Endothelial cell (in vitro differentiated cells): ENCODE measurements at places on chromosomes 1 and 21.
A peak's percentile ranks its signal among the peaks of the same experiment; 100 is the strongest.

- DNase-seq, result peak; percentile 55
These were observed 6.8 kb downstream of the RPE65 start for GRCh38 chr1:68442822-68443556.

GRCh38 chr1:181104790-181105133 lies 16.3 kb downstream of the IER5 start:
- DNase-seq, result peak; percentile 59

DNA sequence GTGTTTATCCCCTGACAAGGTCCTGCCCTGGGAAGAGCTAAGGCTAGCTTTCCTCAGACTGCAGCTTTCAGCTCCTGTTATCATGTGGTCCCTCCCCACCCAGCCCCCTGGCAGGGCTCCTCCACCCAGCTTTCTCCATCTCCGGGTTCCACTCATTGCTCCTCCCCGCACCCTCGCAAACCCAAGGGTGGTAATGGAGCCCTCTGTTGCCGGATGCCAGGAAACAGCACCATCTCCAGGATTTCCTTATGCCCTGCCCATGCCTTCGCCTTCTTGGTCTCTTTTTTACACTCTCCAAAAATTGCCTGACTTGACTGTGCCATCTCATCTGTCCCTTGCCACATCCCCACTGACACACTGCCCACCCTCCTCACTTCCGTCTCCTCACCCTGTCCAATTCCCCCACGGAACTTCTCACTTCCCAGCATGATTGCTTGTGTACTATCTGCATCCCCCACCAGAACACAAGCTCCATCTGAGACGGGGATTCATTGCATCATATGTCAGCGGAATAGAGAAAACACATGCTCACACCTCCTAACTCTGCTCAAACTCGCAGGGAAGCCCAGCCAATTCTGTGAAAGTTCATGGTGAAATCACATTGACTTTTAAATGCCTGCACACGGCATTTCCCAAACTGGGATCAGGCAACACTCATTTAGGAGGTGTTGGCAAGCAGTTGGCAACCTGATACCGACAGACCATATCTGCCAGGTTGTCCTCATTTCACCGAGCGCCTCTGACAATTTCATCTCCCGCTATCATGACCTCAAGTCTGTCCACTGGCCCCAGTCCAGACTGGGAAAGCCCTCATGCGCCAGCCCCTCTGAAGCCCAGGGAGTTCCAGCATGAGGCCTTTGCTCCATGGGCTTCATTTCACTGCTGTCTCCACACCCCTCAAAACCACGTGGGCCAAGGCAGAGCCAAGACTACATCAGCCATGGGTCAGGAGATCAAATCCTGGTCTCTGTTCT lies 201.1 kb downstream of the MATN1 start:
- no peak for DNase-seq

DNA sequence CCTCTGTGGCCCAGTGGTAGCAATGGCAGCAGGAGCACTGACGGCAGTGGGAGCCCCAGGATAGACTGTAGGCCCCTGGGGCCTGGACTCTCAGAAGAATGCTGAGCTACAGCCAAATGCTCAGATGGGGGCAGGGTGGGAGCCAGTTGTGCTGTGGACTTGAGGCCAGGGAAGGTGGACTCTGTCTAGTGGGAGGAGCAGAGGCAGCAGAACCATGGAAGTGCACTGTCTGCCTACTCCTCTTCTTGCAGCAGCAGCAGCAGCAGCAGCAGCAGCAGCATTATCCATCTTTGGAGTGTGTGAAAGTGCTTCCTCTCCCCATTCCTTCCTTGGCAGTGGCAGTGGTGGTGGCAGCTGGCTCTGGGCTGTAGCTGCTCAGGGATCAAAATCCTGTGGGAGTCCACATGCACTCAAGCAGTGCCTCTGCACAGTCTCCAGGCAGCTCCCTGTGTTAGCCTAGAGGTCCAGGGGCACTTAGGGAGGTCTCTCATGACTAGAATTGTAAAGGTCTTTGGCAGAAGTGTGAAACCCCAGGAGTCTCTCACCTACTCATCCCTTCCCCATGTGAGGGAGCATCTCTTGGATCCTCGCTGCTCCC lies 917.9 kb upstream of the B3GALT2 start:
- no peak for DNase-seq

- DNase-seq, result no peak
These were observed 154.8 kb upstream of the RGS18 start for GRCh38 chr1:192003295-192004077.

DNA sequence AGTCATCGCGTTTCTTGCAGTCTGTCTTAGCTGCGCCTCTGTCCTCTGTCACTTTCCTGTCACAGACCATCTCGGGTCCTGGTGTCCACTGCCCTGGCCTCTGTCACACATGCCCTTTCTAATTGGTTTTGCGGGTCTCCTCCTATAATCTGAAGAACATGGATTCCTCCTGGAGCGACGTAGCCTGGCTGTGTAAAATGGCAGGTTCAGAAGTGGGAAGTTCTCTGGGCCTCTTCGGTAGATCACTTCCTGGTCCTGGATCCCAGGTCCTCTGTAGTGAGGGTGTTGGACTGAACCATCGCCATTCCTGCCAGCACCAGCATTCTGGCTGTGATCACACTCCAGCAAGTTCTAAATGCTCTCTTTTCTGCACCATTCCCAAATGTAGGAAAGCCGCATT lies 857 bp downstream of the FAM3B start:
- DNase-seq, result no peak

GRCh38 chr1:146029117-146029516 lies 7.6 kb upstream of the HJV start:
- DNase-seq, result no peak

- DNase-seq, result no peak
These were observed 29.9 kb upstream of the CXADR start for GRCh38 chr21:17482928-17483327.

DNA sequence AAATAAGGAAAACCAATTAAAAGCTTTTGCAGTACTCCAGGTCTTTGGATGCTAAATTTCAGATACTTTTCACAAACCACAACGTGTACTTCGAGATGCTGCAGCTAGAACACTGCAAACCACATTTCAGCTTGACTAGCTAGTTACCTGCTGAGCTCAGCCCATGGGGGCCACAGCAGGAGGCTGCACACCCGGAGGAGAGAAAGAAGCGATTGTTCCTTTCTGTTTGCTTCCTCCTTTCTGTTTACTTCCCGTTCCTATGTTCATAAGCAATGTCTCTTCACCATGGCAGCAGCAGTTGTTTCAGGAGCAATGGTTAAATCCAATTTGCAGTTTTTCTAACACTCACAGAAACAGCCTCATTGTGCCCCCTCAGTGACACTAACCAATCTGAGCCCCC lies 225.6 kb upstream of the FGGY start:
- no peak for DNase-seq

DNA sequence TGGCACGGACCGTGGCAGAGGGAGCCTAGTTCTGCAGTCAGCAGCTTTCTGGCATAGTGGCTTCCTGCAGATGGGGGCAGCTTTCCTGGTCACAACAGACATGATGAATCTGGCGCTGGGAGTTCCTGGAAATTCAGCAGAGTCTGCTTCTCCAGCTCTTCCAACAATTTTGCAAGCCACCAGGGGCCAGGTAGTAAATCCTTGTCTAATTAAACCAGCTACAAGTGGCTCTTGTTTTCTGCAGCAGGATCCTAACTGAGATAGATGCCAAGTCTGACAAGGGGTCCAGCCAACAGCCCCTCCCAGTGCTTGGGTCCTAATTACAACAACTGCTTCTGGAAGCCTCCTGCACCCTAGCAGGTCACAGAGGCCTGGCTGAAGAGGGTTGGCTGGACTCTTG lies 35.8 kb downstream of the TRIM62 start:
- DNase-seq, result no peak

GRCh38 chr1:58406301-58407071 lies 140.0 kb downstream of the OMA1 start:
- no peak for DNase-seq

- DNase-seq, result no peak
These were observed 170.8 kb downstream of the GALNT2 start for GRCh38 chr1:230237805-230238204.

DNA sequence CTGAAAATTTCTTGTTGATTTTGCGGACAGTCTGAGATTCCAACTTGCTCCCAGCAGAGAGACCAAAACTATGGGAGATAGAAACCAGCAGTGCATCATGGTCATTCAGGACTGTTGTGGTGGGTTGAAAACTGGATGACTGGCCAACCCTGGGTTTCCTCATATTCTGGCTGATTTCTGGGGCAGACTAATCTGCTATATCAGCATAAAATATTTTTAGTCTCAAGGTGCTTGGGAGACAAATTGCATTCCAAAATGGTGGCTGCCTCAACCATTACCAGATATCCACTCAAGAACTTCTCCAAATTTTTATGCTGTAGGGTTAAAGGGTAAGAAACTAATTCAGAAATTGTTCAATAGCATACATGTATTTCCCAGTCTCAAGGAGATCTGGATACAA lies 434.0 kb downstream of the BRINP3 start:
- no peak for DNase-seq

DNA sequence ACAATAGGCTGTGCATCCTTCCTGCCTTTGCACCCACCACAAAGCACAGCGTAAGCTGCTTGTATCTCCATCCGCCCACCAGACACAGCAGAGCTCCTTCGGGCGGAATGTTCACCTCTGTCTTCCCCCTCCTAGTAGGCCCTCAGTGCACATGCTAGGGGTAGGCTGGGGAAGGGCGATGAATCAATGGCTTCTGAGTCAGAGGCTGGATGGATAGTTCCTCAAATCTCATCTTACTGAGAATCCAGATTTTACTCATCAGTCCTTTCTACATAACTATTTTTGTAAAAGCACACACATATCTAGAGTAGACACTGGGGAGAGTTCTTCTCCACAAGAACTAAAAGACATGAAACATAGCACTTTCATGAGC lies 73.8 kb downstream of the BCAR3 start:
- no peak for DNase-seq

DNA sequence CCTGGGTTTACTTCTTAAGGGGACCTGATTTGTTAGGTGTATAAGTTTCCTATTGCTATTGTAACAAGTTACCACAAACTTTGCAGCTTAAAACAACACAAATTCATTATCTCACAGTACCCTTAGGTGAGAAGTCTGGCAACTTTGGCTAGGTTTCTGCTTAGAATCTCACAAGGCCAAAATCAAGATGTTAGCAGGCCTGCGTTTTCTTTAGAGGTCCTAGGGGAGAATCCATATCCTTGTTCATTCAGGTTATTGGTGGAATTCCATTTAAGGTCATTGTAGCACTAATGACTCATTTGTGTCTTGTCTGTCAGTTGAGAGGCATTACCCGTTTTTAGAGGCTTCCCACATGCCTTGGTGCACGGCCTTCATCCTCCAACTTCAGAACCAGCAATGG lies 8.2 kb upstream of the SH2D1B start:
- no peak for DNase-seq

DNA sequence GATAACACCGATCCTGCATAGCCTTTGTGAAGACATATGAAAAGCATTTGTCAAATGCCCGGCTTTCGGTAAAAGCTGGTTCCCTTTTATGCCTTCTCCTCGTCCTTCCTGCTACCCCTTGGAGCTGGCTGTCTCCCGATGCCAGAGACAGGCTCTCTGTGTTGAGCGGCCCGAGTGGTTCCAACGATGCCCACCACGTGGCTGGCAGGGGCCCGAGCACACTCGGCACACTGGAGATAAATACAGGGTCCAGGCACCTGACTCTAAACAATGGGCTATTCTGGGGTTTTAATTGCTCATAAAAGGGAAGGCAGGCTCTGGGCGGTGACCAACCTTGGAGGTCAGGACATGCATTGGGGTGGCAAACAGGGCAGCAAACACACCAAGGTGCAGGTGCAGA lies 207.1 kb downstream of the HIVEP3 start:
- no peak for DNase-seq

DNA sequence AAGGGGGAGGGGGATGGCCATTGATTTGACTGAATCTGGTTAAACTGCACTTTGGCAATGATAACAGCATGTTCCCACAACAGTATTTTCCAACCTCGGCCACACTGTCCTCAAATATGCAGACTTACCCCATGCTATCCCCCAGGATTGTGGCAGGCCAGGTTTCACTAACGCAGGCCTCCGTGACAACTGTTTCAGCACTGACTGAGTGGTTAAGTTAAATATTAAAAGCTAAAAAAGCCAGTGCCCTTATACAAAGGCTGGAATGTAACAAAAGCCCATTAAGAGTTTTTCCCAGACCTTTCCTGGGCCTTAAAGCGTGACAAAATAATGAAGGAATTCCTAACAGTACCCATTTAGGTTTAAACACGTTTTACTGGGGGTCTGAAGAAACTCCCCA lies 202.9 kb downstream of the USP25 start:
- no peak for DNase-seq

DNA sequence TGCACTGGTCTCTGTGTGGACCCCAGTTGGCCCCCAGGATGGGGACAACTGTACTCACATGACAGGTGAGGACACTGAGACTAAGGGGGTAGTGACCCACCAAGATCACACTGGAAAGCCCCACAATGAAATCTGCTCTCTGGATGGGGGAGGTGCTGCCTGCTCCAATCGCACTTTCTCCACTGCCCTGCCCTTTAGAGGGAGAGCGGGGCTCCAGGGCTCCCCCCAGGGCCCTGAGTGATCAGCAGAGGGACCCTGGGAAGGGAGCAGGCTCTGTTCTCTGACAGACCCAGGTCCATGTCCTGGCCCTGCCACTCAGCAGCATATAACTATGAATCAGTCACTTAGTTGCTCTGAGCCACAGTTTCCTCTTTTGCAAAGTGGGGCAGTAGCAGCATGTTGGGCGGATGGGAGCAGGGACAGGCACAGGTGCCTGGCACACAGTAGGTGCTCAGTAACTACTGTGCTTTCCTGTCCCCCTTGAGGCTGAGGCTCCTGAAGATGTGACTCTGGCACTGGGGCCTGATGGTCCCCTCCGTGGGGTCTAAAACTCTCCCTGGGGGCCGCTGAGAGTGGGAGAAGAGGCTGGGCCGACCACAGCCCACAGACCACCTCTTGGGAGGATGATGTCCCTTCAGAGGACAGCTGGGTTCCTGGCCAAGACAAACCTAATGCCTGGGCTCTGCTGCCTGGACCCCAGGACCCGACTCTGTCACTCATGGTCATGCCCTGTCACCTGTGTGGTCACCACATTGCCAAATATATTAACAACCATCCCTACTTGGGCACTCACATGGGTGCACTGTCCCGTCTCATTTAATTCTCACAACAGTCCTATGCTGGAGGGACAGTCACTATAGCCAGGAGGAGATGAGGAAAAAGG lies 222.7 kb downstream of the PTPRU start:
- DNase-seq, result no peak

GRCh38 chr1:27395441-27396195 lies 3.2 kb downstream of the GPR3 start:
- peak; percentile 81 for DNase-seq

DNA sequence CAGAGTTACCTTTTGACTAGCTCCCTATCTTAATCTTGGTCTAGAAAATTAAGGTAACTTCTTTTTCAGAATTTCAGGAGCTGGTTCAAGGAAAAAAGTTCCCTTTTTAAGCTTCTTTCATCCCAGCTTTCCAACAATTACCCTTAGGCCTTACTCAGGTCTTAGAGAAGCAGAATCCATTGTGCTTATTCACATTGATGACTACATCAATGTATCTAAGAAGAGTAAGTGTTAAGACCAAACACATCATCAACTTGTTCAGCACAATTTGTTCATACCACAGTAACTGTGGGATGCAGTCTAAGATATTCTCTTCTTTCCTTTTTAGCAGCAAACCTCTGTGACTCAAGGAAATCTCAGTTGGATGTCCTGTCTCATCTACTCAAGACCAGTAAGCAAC lies 4.1 kb downstream of the MRPL9 start:
- DNase-seq, result no peak

- DNase-seq, result no peak
These were observed 139.6 kb downstream of the PLPP3 start for GRCh38 chr1:56439610-56440264.
